LNCaP clone FGC (cell line): ENCODE measurements at places on chromosomes 3 and 15.

- DNase-seq, result no peak
Observed at GRCh38 chr3:31288224-31288623, 244.5 kb upstream of the STT3B start.

DNA sequence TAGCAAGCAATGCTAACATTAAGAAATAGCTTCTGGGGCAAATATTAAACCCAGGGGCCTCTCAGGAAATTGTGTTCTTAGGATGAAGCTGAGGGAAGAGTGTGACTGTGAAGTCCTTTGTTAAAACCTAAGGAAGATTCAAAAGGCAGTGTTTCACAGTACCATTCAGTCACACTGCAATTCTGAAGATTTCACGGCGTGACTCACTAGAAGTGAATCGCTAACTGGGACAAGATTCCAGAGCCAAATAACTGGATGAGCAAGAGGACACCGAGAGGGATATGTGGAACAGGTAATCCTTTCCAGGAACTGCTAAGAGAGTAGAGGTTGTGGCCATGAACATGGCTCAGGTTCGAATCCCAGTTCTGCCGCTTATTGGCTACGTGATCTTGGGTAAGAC lies 61.8 kb upstream of the SMAD3 start:
- DNase-seq, result no peak

- DNase-seq, result no peak
Observed at GRCh38 chr3:33942483-33943150, 144.2 kb downstream of the PDCD6IP start.

- DNase-seq, result no peak
Observed at GRCh38 chr3:136177876-136178275, 18.3 kb downstream of the MSL2 start.

- DNase-seq, result no peak
Observed at GRCh38 chr3:100105501-100105900, 8.8 kb downstream of the FILIP1L start.

GRCh38 chr3:5560199-5560598 lies 372.7 kb downstream of the EDEM1 start:
- no peak for DNase-seq

- DNase-seq, result no peak
Observed at GRCh38 chr15:39591141-39591895, 10.4 kb downstream of the THBS1 start.

- DNase-seq, result no peak
Observed at GRCh38 chr3:197936819-197937384, 13.1 kb upstream of the RPL35A start.

DNA sequence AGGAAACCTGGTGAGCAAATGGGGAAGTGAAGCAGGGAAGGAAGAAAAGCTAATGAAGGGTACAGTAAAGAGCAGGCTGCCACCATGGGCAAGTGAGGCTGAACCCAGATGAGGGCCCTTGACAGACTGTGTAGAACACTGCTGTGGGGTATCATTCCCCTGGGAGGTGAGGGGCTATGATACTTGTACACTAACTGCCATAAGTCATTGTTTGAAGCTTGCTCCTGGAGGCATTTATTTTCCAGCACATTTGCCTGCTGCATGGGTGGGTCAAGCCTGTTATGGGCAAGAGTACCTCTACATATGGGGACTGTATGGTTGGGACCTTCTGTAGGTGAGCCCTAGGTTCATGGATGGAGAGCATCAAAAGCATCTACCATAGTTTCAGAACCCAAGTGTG lies 57.4 kb downstream of the POMGNT2 start:
- no peak for DNase-seq

- DNase-seq, result peak; percentile 25
Observed at GRCh38 chr3:87268646-87269211, 7.7 kb downstream of the POU1F1 start.

GRCh38 chr3:182886497-182886896 lies 93.2 kb downstream of the ATP11B start:
- DNase-seq, result no peak

GRCh38 chr3:106734712-106735111 lies 642.5 kb upstream of the CCDC54 start:
- DNase-seq, result no peak

- DNase-seq, result no peak
Observed at GRCh38 chr3:152335273-152335672, 66.5 kb downstream of the MBNL1 start.

- no peak for DNase-seq
Observed at GRCh38 chr3:83065851-83066460, 1304.5 kb upstream of the GBE1 start.

DNA sequence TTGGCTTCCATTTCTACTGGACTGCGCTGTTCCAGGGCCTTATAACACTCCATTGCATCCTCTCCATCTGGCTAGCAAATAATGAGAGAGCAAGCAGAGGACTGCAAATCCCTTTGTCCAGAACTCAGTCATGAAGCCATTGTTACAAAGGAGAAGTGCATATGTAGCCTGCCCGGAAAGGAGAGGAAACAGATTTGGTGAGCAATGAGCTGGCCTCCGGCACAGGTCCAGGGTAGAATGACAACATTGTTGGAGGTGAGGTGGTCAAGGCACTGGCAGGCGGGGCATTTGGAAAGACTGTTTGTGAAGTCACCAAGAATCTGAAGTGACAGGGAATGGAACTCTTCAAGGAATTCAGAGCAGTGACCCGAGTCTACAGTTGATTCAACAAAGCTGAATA lies 25.0 kb upstream of the ATP1B3 start:
- DNase-seq, result no peak

DNA sequence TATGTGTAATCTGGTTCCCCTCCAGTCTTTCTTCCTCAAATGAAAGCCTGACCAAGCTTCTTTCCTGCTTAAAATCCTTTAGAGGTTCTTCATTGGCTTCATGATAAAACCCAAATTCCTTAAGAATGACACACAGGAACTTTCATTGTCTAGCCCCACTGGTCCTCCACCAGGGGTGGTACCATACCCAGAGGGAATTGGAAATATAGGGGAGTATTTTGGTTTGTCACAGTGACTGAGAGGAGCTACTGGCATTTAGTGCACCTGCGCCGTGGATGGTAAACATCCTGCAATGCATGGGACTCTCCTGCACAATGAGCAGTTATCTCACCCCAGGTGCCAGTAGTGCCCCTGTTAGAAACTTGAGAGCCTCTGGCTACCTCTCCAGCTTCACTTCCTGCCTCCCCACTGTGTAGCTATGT lies 10.8 kb downstream of the ZWILCH start:
- no peak for DNase-seq

DNA sequence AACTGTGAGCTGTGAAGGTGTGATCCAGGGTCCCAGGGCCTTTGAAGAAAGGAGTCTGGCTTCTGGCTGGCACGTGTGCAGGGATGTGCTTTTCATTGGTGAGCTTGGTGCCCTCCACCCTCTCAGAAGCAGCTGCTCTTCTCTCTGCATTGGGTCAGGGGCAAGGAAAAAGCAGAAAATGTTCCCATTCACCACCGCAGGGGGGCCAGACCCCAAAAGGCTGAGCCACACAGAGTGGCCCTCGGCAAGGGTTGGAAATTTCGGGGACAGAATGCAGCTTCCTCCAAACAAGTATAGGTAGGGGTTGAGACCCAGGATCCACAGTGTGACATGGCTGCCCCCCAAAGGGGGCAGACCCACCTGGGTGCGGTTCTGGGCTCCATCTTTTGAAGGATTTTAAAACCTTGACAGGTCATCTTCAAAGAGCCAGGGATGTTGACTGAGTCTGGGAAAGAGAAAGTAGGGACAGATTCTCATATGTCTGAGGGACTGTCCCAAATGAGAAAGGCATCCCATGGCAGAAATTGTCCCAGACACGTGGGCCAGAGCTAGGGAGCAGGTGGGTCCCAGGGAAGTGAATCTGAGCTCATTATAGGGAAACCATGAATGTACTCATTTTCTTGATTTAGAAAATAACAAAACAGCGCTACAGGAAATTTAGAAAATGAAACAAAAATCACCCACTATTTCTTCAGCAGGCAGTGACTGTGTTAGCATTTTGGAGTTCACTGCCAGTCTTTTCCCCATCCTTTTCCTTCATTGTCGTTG lies 2.7 kb downstream of the CSK start:
- DNase-seq, result no peak

GRCh38 chr3:55244247-55244646 lies 242.9 kb downstream of the WNT5A start:
- peak; percentile 93 for DNase-seq

DNA sequence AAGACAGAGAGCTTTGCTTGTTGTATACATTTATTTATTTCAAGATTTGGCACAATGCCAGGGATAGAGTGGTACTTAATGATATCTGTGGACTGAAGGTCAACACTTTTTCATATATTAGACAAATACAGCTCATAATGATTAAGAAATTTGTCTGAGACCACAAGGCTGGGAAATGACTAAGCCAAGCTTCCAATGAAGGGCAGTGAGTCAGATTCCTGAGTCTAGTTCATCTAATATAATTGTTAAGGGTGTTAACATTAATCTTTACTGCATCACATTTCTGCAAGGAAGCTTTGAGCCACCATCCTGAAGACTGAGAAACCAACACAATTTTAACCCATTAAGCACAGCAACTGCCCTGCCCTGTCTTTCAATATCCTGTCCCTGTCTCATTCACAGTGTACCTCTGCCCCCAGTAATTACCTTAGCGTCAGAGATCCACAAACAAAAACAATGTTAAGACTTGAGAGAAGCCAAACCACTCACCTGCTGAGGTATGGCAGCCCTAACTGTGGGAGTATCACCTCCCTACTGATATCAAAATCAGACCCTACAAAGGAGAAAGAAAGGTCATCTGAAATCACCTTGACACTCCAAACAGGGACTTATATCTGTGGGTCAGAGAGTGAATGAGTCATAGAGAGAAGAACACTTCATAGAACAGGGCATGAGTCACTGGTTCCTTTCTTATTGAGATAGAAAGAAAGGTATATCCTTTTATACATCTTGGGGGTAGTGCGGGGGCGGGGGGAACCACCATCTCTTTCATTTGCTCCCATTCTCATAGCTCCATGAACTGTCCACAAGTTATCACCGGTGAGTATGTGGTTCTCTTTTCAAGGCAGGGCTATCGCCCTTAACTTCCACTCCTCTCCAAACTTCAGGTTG lies 74.7 kb downstream of the MAGI1 start:
- DNase-seq, result no peak

GRCh38 chr3:149908424-149908957 lies 62.2 kb downstream of the PFN2 start:
- DNase-seq, result no peak

DNA sequence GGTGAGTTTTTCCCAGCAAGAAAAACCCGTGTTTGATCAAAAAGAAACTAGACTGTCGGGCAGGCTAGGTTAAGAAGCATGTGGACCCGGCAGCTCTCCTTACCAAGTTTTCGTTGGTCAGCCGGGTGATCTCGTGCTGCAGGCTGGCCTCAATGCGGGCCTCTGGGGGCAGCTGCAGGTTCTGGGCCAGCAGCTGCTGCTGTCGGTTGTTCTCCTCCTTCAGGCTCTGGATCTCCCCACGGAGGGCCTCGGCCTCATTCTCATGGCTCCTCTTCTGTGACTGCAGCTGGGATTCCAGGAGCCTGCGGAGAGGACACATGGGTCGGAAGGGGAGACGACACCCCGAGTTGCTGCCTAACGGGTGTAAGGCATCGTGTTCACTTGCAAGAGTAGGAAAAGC lies 44.5 kb upstream of the MYO5C start:
- DNase-seq, result no peak

DNA sequence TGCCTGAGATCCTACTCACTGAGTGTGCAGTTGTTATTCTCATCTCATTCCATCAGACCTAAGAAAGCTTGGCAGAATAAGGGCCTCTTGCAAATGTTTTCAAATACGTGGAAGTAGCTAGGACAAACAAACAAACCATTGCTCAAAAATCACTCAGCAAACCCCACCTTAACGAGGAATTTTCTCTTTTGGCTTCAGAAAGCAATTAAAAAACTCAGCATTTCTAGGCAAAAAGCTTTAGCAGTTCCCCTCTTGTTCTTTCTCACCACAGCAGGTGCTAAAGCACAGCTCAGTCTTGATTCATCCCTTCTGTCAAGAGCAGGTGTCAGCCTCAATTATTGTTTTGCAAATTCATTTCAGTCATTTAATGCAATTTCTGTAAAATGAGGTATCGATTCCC lies 58.6 kb upstream of the NUDT16 start:
- DNase-seq, result no peak

- no peak for DNase-seq
Observed at GRCh38 chr3:35184775-35185174, 454.6 kb upstream of the ARPP21 start.

DNA sequence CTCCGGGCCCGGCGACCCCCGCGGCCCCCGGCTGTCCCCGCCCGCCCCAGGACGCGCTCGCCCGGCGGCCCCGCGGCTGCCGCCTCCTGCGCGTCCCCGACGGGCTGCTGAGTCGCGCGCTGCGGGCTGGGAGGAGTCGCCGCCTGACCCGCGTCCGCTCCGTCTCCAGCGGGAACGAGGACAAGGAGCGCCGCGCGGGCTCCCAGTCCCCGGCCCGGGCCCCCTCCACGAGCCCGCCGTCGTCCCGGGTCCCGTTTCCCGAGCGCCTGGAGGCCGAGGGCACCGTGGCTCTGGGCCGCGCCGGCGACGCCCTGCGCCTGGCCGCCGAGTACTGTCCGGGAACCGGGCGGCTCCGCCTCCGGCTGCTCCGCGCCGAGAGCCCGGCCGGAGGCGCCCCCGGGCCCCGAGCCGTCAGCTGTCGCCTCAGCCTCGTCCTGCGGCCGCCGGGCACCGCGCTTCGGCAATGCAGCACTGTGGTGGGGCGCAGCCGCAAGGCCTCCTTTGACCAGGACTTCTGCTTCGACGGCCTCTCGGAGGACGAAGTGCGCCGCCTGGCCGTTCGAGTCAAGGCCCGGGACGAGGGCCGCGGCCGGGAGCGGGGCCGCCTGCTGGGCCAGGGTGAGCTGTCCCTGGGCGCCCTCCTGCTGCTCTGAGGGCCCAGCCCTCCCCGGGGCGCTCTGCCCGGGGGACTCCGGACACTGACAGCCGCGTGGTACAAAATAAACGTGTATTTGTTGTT lies 1.5 kb downstream of the C2CD4A start:
- no peak for DNase-seq

GRCh38 chr3:23671851-23672589 lies 133.7 kb upstream of the UBE2E1 start:
- DNase-seq, result no peak

- no peak for DNase-seq
Observed at GRCh38 chr15:71444866-71445590, 329.8 kb downstream of the THSD4 start.

DNA sequence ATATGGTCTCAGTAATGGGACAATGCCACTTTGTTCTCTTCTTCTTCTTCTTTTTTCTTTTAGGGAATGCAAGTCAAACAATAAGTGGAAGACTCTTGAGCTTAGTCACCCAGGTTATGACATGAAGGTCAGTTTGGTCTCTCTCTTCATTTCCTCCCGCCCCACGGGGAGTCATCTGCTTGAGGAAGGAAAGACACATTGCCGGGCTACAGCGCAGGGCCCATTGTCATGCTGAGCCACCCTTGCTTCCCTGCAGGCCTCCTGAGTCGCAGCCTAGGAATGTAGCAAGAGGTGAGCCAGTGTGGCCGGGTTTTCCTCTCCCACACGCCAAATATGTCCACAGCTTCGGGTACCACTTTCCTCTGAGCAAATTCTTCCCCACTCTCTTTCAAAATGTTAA lies 47.6 kb downstream of the RAP2B start:
- no peak for DNase-seq
